ENCODE measurements at places on chromosomes 1 and 21.

DNA sequence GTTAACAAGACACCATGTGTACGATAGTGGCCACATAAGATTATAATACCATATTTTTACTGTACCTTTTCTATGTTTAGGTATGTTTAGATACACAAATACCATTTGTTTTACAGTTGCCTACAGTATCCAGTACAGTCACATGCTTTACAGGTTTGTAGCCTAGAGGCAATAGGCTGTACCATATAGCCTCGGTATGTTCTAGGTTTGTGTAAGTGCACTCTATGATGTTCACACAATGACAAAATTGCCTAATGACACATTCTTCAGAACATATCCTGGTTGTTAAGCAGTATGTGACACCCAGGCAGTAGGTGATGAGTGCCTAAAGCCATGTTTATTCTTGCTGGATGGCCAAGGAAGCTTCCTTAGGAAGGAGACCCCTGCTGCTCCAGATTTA, 111.8 kb downstream of the PAPPA2 start:
- no peak for DNase-seq

DNA sequence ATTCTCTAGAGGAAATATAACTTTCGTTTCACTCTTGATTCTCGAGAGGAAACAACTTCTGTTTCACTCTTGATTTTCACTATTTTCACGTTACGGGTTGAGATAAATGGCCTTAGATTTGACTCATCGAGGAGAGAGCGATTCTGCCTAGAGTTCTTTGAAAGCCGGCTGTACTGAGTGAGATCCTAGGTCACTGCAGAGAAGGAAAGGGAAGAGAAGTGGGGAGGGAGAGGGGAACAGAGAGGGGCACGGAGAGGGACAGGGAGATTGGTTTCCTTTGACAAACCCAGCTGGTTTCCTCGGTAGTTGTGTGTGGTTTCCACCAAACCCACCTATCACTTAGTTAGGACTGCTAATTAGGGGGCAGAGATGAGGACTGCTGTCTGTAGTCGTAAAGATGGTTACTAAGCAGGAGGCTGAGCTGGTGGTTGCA, 21.6 kb upstream of the GPR137B start:
- no peak for DNase-seq

GRCh38 chr1:11611638-11612327, 42.4 kb downstream of the FBXO2 start:
- no peak for DNase-seq

- no peak for DNase-seq
Measured at GRCh38 chr21:29650523-29651022, 289.2 kb downstream of the GRIK1 start.

DNA sequence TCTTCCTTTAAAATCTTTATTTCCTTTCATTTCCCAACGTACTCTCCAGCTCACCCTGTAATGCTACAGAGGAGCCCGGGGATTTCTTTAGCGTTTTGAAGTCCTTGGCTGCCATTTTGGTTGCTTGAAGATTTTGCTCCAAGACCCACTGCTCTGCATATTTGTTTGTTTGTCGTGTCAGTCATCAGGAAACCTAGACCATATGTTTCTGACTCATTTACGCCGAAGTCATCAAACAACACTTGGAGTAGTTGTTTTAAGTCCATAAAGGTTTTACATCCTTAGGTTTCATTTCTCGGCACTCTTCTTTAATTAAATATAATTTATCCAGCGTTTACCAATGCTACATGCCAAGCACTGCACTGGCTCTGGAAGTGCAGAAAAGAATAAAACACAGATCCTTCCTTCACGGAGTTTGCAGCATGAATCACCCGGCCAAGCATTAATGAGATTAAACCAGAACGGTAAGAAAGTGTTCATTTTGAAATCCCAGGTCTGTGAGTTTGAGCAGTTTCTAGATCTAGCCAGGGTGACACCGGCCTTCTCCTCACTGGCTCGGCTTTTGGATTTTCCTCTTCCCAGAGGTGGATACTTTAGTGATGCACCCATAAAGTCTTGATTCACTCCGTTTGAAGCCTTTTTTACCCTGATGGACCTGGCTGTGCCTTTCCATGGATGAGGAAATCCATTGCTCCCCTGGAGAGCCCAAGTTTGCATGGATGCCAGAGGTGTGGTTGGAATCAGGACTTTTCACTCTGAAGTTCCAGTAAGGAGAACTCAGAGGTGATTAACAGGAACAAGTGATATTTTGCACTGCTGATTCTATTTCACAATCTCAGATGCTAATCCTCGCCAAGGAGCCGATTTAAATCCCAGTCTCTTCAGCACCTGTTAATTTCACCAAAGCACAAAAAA, 109.3 kb downstream of the KAZN start:
- DNase-seq, result no peak

DNA sequence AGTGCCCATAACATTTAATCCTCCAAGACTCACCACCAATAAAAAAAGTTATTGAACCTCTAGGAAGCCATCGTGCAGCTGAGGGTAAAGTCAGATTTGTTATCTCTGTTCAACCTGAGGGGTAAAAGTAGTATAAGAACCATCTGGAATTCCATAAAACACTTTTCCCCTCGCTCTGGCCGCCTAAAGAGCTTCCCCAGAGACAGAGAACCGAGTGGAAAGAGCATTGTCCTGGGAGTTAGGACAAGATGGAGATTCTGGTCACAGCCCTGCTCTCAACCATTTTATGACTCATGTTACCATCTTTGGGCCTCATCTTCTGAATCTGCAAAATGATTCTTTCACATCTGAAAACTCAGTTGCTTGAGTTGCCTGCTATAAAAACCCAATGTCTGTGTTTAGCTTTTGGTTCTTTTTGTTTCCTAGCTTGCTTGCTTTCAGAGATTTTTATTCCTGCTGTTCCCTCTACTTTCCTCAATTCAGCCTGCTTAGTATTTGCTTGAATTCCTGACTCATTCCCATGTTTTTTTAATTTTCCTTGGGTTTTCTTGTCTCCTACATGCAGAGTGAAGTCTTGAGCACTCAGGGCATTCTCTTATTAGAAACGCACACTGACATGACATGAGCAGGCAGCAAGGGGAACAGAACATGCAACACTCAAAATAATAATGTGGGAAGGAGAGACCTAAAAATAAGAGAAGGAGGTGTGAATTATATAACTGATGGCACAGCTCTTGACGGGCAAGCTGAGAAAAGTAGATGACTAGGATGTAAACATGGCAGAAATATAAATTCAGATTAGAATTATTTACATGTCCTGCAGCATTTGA, 1.7 kb downstream of the EPHX4 start:
- no peak for DNase-seq

GRCh38 chr21:40021558-40022351, 154.5 kb downstream of the PCP4 start:
- DNase-seq, result no peak

DNA sequence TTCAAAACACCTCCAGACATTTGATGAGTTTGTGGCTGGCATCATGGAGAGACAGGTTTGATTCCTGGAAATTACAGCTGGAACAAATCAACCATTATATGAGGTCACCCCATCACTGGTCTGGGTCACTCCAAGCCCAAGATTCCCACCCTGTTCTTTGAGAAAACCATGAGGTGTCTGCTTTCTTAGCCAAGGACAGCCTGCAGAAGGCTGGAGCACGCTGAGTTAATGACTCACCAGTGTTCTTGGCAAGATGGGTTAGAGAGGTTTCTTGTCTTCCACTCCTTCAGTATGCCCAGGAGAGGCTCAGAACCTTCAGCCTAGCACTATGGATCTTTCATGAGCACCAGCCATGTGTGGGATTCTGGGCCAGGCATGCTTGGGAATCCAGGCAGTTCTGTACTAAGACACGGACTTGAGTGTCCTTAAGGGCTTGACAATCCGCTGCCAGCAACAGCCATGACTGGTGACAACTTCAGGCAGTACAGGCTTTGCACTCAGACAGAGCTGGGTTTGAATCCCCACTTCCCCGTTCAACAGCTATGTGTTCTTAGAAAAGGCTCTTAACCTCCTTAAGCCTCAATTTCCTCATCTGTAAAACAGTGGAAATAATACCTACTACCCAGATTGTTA, 43.9 kb downstream of the GRHL3 start:
- peak; percentile 89 for DNase-seq

DNA sequence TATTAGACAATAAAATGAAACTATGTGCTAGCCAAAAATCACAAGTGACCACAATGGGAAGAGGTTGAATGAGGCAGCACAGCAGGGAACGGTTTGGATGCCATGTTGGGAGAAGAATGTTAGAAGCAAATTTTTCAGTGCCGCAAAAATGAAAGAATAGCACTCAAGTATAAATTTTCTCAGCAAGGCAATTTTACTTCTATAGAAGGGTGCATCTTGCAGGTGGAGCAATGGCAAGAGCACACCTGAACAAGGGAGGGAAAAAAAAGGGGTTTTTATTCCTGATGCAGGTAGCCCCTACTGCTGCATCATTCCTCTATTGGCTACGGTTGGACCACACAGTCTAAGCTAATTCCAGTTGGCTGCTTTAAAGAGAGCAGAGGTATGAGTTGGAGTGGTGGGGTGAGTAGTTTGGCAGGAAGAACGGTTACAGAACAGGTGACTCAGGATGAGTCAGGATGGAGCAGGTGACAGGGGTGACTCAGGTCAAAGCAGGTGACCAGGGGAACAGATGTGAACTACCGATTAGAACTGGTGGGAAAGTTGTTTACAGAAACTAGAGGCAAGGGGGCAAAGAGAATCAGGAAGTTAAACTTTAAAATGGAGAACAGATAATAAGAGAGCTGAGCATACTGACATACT, 301.1 kb upstream of the NRIP1 start:
- peak; percentile 23 for DNase-seq

GRCh38 chr1:158180741-158181576, at the start of gene CD1D:
CD1D (plus strand) TSS chr1:158180895; CDS start chr1:158181102, 207 bp downstream.
- DNase-seq, result peak; percentile 36

DNA sequence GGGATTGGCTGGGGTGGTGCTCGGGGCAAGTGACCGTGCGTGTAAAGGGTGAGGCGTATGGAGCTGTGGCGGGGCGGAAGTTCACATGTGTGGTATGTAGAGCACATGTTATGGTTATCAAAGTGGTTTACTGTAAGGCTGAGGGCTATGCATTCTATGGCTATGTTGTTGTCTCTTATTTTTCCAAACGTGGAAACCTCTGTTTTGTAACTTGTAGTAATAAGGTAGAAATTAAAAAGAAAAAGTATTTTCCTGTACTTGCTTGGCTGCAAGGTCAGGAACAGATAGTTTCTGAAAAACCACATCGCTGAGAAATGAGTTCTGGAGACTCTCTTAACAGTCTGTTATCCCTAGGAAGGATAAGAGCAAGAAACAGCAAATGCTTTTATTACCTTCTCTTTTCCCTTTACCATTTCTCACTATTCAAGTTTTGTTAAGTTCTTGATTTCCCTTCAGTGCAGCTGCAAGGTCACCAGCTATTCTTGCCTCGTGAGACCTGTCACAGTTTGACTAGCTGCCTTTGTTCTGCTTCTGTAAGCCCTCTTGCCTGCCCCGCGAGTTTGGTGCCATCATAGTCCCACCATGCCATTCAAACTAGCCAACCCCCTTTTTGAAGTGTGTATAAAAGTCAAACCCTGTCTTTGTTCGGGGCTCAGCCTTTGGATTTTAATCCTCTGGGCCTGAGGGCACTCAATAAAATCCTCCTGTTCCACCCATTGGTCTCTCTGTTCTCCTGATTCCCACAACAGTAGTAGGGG, 9.5 kb downstream of the RNU1-2 start:
- DNase-seq, result peak; percentile 85
